ENCODE measurements at places on chromosomes 7 and 10.
A peak's percentile ranks its signal among the peaks of the same experiment; 100 is the strongest.

- DNase-seq = no peak
These were observed 110.6 kb downstream of the LSM5 start for GRCh38 chr7:32379510-32380112.

DNA sequence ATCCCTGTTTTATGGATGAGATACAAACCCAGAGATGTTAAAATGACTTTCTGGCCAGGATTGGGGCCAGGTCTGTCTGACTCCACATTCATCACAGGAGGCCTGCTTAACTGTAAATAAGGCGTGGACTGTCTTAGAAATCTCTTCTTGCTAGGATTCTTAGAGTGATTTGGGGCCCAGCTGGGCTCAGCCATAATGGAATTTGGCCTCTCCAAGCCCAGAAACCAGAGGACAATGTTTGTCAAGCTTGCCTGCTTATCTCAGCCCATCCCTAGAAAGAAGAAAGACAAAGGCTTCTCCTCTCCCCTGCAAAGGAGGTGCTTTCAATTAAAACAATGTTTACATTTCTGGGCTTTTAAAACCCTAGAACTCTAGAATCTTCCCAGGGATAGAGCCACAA, 2.9 kb downstream of the HABP2 start:
- no peak for DNase-seq

GRCh38 chr7:94908323-94909178, 1.2 kb downstream of the PPP1R9A start:
- no peak for DNase-seq

GRCh38 chr7:106891548-106892410, 26.7 kb downstream of the PIK3CG start:
- no peak for DNase-seq

DNA sequence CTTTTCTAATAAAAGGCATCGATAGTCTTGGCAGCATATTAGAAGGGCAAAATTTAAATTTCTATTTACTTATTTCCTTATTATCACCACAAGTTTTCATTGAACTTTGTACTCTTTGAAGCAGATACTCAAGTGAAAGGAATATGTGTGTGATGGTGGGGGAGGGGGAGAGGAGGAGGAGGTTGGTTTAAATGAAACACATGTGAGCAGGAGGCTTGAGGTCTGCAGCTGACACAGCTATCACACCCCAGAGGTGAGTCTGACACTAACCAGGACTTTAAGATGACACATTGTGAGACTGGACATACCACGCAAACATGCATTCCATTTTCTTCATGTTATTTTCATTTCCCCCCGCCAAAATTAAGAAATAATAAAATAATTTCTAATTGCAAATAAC, 63.3 kb downstream of the CTTNBP2 start:
- no peak for DNase-seq

- DNase-seq = no peak
These were observed 1127.2 kb upstream of the LRRN3 start for GRCh38 chr7:109963741-109964140.

- no peak for DNase-seq
These were observed 718 bp upstream of the UMAD1 start for GRCh38 chr7:7639847-7640220.

- no peak for DNase-seq
These were observed 7.6 kb downstream of the ZRANB1 start for GRCh38 chr10:124949543-124949942.

DNA sequence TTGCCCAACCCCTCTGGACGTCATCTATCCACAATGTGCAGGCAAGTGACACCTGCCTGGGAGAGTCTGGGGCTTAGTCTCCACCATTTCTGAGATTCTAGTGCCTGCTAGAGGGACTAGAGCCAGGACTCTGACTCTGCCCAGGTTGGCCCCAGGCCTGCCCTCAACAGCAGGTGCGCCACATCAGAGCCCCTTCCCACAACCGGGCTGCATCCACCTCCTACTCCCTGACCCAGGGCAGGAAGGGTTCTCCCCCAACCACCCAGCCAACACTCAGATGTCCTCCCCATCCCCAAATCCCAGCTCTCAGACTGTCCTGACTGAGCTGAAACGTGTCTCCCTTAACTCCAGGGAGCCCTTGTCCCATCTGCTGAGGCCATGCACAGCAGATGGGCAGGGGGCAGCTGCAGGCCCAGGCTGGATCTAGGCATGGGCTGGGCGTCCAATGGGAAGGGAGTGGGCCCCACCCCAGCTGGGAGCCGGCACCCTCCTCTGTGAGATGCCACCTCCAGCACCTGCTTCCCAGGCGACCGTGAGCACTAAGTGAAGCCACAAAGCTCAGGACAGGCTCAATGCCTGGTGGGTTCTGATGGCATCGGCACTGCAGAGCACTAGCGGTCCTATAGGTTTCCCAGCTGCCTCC, 49.2 kb downstream of the RASGEF1A start:
- no peak for DNase-seq

- no peak for DNase-seq
These were observed 81.4 kb downstream of the CACNA2D1 start for GRCh38 chr7:82362129-82362706.

DNA sequence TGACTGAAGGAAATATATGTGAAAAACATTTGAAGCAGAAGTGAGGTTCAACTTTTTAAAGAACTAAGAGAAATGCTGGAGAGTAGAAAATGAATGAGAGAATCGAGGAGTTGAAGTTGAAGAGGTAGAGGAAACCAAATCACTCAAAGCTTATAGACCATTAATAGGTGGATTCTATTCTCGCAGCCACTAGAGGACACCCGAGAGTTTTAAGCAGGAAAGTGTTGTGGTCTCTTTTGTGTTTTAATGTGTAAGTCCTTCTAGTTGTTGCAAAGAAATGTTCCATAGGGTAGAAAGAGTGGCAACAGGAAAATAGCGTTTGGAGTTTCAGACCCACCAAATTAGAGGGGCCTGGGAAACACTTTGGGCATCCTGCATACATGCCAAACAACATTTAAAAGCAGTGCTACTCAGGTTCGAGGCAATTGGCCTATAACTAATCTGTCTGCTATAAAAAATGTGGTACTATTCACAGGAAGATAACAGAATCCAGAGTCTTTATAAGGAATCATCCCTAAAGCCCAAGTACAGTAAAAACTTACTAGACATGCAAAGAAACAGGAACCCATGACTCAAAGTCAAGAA, 75.3 kb upstream of the TAS2R16 start:
- DNase-seq = no peak

DNA sequence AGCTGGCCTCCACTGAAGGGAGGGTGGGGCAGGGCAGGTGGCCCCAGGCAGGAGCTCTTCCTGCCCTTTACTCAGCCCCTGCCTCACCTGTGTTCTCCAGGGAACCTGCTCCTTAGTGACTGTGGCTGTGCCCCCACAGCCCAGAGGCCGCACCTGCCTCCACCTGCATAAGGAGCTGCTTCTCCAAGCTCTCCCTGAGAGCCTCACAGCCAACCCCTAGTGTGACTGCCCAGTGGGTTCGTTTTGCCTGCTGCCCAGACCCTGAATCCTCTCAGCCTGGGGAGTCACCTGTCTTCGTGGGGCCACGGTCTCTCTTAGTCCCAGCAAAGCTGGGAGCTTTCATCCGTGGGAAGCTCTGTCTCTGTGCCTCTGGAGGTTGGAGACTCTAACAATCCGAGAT, 94.4 kb downstream of the GLRX3 start:
- DNase-seq = no peak

DNA sequence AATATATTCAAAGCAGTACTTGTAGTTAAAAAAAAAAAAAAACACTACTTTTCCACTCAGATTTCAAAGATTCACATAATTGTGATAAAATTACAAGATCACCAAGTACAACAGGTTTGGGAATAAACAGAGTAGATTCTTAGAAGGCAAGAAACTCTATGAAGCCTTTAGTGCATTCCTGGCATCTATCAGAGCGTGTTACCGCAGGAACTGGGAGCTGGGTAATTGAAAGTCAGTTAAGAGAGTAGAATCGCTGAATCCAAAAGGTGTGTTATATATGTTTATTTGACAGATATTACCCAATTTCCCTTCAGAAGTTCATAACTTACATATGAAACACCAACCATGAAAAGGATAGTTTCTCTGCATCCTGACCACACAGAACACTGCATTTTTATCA, 159.2 kb upstream of the PLXNA4 start:
- DNase-seq = no peak

DNA sequence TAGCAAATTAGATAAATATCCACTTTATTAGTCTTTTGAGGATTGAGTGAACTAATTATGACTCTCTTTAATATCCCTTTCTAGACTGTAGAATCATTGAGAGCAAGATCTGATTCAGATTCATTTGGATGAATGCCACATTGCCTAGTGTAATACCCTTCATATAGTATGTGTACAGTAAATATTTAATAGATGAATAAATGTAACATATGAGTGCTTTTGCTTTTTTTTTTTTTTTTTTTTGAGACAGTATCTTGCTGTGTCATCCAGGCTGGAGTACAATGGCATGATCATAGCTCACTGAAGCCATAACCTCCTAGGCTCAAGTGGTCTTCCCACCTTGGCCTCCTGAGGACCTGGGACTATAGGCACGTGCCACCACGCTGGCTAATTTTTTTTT, 14.8 kb downstream of the SAMD8 start:
- no peak for DNase-seq

- DNase-seq = no peak
These were observed 61.0 kb downstream of the PLPP4 start for GRCh38 chr10:120517881-120518484.

DNA sequence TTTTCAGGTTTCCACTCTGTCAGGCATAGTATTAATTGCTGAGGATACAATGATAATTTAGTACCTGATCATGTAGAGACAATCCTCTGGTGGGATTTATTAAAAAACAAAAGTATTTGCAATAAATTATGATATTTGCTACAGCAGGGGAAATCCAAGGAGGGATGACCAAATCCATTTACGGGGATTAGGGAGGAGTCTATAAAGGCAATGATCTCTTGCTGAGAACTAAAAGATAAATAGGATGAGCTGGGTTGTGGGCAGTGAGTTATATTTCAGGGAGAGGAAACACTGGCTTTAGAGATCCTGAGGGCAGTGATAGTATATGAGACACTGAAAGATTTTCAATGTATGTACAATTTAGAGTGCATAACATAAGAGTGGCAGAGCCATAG, 305.5 kb downstream of the GPR37 start:
- no peak for DNase-seq

GRCh38 chr7:95963446-95963990, 191.2 kb downstream of the DYNC1I1 start:
- no peak for DNase-seq

GRCh38 chr7:107180378-107180777, 11.6 kb downstream of the HBP1 start:
- DNase-seq = no peak

GRCh38 chr7:40329601-40330153, 194.9 kb downstream of the SUGCT start:
- DNase-seq = peak; percentile 2

DNA sequence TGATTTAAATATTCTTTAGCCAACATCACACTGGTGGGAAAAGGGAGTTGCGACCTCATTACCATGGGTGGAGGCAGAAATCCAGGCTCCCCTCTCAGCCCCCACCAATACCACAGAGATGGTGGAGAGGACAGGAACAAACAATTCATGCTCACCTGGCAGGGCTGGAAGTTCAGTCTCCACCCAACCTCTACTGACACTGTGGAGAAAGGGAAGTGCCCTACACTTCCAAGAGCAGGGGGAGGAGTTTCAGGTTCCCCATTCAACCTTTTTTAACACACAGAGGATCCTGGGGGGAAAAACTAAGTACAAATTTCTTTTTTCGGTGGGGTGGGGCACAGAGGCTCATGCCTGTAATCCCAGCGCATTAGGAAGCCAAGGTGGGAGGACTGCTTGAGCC, 210.1 kb upstream of the KCTD7 start:
- DNase-seq = peak; percentile 39

GRCh38 chr10:11603741-11604140, 7.7 kb downstream of the USP6NL start:
- DNase-seq = no peak

DNA sequence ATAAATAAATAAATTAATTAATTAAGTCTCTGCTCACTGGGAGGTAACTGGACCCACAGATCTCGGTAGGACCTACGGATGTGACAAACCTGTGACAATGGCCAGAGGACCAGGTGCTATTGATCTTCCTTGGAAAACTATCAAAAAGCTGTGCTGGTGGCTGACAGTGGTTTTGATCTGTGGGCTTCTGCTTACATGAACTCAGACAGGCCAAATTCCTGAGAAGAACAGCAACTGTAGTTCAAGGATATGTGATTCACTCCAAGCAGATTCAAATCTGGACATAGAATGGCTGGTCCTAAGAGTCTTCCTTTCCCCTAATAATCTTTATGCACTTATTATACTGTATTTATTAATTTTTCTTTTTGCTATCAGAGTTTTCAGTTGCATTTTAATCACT, 80.0 kb downstream of the ATXN7L1 start:
- no peak for DNase-seq

GRCh38 chr7:27774717-27775328, 34.9 kb downstream of the TAX1BP1 start:
- DNase-seq = no peak

DNA sequence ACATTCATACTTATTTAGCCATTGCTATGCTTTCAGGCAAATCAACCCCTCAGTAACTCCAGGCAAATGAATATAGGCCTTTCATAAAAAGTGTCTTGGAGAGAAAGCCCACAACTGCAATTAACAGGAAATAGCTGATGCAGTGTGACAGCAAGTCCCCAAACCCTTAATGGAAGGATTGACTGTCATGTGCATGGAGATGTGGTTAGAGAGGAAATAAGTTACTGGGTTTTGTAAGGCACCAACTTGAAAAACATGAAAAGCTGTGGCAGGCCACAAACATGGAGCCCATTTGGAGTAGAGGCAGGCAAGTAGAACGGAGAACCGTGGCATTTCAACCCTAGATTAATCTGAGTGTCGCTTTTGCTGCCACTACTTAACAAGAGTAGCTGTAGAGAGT, 549.4 kb upstream of the C7orf33 start:
- no peak for DNase-seq
